ENCODE measurements at places on chromosomes 1 and 21.

DNA sequence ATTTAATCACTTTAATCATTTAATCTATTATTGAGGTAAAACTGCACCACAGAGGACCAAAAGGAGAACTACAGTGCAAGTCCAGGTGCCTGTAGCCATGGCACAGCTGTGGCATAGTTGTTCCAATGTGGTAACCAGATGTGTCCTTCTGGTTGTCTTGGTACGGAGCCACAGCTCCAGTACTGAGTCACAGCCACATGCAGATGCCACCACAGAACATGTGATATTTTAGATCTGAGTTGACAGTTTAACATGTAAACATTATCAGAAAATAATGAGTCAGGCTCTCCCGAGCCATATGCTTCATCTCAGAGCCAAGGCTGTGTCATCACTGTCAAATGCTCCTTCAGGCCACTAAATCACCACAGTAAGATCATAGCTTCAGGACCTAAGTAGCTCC, 56.4 kb upstream of the RGS7 start:
- peak; percentile 54 for DNase-seq

DNA sequence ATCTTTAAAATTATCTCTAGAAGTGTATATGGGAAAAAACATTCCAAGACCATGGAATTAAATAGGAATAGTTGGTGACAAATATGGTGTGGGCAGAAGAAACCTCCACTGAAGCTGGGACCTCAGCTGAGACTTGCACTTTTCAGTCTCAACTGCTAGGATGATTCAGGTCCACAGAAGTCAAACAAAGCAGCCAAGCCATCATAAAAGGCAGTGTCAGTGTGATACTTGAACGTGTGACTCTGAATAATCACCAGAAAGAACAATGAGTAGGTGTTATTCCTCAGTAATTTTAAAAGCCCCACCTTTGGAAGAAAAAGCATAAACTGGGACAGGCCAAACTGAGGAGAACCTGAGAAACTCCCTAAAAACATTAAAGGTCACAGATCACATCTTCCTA, 90.7 kb downstream of the ZNF281 start:
- no peak for DNase-seq

- no peak for DNase-seq
These were observed 393.8 kb downstream of the NTNG1 start for GRCh38 chr1:107534632-107535031.

DNA sequence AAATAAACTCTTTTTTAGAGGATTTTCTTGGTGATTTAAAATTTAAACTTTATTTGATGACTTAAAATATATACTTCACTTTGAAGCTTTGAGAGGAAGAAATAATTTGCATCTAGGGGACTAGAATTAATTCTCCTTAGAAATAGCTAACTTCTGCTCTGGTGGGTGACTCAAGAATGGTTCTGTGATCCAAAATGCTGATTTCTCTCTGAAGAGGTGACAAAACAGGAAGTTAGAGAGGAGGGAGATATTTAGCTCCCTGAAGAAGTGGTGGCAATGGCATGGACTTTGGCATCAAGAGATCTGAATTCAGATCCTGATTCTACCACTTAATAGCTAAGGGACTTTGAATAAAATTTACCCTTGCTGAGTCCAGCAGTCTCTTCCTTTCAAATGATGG, 125.8 kb upstream of the ATP1B1 start:
- no peak for DNase-seq

DNA sequence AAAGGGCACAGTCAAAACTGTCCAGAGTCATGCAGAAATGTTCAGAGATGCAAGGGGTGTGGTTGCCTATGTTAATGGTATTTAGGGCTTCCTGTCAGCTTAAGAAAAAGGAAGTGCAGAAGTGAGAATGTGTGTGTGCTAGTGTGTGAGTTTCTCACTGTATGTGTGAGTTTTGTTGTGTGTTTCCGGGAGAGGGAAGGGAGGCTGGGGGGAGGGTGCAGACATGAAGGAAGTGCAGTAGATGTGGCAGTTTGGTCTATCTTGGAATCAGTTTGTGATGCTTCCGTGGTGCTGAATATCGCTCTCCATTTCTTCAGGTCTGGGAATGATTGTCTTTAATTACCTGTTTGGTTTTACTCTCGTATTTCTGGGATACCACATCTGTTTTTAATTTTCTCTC, 16.5 kb upstream of the ATP6V1G3 start:
- DNase-seq: no peak

DNA sequence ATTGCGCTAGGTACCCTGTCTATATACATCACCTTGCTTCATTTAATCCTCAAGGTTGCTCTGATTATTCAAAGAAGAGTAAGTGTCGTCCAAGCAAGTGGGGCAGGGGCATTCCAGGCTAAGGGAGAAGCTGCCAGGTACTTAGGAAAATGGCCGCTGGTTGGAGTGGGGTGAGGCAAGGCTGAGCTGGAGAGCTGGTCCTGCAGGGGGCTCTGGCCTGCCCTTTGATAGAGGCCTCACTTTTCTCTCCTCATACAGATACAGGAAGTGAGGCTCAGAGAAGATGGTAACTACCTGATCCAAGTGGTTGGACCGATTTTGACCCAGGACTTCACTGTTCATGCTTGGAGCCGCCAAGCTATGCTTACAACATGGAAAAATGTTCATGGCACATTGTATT, 86.9 kb upstream of the ZBTB40 start:
- no peak for DNase-seq

DNA sequence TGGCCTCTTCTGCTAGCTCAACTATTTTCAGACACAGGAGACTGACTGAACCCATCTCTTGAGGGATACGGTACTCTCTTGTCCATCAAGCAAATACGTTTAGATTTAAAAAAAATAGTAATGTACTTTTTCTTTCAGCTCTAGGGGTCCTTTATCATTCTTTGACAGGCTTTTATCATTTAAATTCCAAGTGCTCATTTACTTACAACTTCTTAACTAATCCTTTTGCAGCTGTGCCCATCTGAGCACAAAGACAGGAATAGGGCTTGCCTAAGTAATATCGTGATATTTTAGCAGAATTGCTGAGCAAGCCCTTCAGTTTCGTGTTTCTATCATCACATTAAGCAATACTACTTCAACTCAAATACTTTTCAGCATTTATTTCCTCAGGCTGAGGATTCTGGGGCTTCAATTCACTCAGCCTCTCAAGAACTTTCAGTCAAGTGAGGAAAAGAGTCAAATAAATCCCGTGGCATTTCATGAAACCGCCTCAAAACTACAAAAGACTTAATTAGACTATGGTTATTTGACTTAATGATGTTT, 317.6 kb downstream of the BACH1 start:
- DNase-seq: no peak

- DNase-seq: no peak
These were observed 147.9 kb upstream of the POU3F1 start for GRCh38 chr1:38194472-38194871.

- DNase-seq: peak; percentile 11
These were observed 214.4 kb upstream of the DAB1 start for GRCh38 chr1:57638239-57638638.

- DNase-seq: no peak
These were observed 200.7 kb upstream of the POU3F1 start for GRCh38 chr1:38246955-38247952.

DNA sequence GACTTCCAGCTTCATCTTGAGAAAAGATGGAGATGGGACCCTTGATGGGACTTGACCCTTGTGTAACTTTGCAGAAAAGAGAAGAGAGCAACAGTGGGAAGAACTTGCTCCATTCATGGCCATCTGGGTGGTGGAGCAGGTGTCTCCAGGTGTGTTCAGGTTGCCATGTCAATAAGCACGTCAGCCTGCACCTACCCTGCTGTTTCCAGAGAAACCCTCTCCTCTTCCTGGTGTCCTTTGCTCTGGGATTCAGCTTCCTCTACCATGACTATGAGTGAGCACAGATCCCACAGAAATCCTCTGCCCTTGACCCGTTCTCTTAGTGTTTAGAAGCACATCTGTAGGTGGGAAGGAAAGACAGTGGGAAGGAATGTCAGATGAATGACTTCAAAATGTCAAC, 21.8 kb upstream of the OTUD3 start:
- no peak for DNase-seq

GRCh38 chr1:214102907-214103306, 115.1 kb downstream of the PROX1 start:
- peak; percentile 91 for DNase-seq

DNA sequence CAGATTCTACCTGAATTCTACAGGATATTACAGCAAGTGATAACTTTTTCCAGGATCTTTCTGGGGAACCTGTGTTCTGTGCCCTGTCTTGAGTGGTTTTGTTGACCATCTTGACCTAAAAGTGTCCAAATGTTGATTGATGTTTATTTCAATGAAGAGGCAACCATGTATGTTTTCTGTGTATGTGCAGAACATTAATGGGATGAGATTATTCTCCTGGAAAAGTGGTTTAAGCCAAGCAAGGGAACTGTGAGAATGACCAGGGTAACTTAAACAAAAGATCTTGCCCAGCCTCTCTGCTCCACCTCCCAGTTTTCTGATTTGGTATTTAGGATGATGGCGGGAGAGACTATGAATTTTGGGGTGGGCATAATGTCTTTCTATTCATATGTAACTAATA, 1.0 kb upstream of the SAMD13 start:
- no peak for DNase-seq

DNA sequence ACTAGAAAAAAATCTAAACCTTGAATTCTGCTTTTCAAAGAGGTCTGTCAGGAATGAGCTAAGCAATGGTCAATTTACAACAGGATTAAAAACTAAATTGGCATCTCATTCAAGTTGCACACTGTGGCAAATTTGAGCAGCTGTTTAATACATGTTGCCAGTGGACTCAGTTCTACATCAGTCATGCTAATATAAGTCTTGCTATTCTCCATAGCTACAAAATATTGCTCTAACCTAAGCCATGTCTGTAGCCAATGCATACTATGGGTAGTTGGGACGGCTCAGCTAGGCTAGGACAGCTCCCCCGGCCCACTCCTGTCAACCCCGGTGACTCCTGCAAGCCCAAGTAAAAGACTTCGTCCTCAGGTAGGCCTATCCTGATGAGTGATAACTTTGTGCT, 10.9 kb upstream of the VAV3 start:
- DNase-seq: no peak

GRCh38 chr21:42818328-42818749, 61.0 kb downstream of the WDR4 start:
- DNase-seq: no peak
